ENCODE measurements at places on chromosomes 12 and 14. TPM values are rescaled to one million over a fixed set of nuclear protein-coding genes. Genes with fewer than 3 reads are reported as not detected.

DNA sequence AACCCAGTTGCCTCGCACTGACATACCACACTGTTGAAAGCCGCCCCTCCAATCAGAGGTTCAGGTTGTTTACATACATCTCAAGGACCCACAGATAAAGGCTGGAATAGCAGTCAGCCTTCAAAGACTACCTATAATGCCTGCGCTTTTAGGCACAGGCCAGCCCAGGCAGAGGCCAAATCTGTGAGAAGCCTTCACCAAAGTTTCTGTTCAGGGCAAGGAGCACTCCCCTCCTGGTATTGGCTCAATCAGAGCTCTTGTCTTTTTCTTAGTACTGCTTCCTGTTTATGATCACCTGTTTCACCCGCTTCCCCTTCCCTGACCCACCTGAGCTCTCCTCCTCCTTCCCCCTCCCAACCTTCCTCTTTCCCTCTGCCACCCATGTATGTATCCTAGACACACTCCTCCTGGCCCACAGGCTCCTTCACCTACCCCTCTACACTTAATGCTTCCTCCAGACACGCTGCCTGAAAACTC lies 34.8 kb downstream of the DUSP16 start:
- DNase-seq, result no peak

RTN1 gene
- total RNA-seq, result 12.5 TPM

B4GALNT1 gene
- 4.3 TPM for total RNA-seq

PRPH gene
- total RNA-seq, result 0.32 TPM

FAM181A gene
- not detected for total RNA-seq

KRT6A gene
- total RNA-seq, result not detected

DNA sequence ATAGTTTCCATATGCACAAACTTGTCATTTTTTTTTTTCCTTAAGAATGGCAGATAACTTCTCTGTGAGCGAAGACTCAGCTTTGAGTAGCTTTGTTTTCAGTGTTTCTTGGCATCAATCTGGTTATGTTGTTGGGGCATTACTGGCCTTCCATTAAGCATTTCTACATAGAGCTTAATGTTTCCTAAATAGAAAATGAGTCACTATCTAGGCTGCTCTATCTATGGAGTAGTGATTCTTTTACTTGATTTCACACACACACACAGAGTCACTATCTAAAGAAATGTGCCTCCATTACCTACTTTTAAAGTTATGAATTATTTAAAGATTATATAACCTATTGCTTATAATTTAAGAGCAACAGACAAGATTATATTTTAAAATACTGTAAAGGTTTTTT lies 53.9 kb downstream of the TMEM260 start:
- DNase-seq, result no peak

DNA sequence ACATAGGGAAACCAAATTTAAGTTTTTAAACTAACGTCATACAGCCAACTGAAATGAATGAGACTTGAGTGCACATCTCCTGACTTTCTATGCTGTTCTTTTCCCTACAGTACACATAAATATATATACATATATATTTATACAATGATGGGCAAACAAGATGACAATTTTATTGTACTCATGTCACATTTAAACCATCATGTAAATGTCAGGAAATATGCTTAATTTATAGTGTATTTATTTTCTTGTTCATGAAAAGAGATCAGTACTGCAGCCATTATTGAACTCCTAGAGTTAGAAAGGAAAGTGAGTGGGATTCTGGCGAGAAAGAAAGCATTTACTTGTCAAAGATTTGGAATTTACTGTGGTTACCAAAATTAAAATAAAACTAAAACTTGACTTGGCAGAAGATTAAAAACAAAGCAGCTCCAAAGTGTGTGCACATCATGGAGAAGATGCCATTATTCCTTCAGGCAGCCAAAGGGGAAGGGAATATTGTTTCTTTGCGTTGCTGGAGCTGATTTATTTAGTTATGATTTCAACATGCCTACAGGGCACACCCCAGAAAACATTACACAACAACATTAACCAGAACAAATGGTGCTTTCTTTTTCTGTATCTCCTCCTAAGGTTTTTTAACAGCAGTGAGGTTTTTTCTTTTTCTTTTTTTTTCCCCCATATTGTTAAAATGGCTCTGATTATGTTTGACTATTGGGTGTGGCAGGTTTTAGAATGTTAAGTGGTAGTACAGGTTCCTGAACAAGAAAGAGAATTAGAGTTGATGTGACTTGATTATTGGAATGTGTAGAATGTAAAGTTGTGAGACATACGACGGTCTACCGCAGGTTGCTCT lies 144.6 kb downstream of the RAD51B start:
- no peak for DNase-seq

- peak; percentile 63 for DNase-seq
Observed at GRCh38 chr14:101600891-101601605, 39.8 kb downstream of the DIO3 start.

RHEBL1 gene
- 0.38 TPM for total RNA-seq

CD4 gene
- 12.9 TPM for total RNA-seq

- DNase-seq, result no peak
Observed at GRCh38 chr14:39232554-39233415, 930 bp upstream of the MIA2 start.

- no peak for DNase-seq
Observed at GRCh38 chr12:105570944-105571343, 240.5 kb downstream of the C12orf75 start.

- DNase-seq, result no peak
Observed at GRCh38 chr12:4894019-4894418, 15.7 kb upstream of the KCNA1 start.

GRCh38 chr14:68358500-68358899 lies 434.4 kb downstream of the ZFP36L1 start:
- no peak for DNase-seq

SERPINA4 gene
- total RNA-seq, result not detected

DNA sequence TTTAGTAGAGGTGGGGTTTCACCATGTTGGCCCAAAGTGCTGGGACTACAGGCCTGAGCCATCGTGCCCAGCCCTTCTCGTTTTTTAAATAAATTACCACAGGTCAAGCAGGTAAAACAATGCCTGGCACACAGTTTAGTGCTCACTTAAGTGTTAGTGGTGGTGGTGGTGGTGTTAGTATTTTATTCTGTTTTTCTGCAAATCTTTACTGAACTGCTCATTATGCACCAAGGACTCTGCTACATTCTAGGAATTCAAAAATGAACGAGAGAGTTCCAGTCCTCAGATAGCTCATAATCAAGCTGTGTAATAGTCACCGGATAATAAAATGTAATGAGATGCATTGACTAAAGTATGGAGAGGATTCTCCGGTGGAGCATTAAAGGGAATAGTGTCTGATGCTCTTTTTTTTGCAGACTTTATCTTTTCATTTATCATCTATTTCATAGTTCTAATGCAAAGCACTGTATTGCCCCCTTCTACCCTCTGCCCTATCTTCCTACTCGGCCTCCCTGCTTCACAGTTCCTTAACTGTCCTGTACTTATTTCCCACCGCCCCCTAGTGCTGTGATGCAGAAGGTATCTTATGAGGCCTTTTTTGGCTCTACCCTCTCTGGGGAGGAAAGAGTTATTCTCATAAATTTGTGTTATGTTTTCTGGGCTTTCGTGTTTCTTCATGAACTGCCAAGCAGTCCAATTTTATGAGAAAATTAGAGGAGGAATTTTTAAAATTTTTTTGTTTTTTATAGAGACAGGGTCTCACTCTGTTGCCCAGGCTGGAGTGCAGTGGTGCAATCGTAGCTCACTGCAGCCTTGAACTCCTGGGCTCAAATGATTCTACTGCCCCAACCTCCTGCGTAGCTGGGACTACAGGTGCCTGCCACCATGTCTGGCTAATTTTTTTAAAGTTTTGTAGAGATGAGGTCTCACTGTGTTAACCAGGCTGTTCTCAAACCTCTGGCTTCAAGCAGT lies 1.0 kb downstream of the ITFG2 start:
- DNase-seq, result no peak

NKX2-1 gene
- total RNA-seq, result not detected

- DNase-seq, result no peak
Observed at GRCh38 chr14:57461777-57462320, 31.8 kb downstream of the CCDC198 start.

FAM222A gene
- 0.62 TPM for total RNA-seq

All from posterior vena cava (tissue), 2 donors.